Stimulated activated CD8-positive, alpha-beta memory T cell treated with anti-CD3 and anti-CD28 coated beads, Interleukin-12 subunit alpha, Interleukin-12 subunit beta, amount 100 ng/mL, for 4 hours (primary cell): ENCODE measurements at places on chromosomes 6 and 20.
A peak's percentile ranks its signal among the peaks of the same experiment; 100 is the strongest.

GRCh38 chr20:3753098-3753497, 14.5 kb downstream of the ADISSP start:
- peak; percentile 10 for DNase-seq

- DNase-seq: no peak
Measured at GRCh38 chr20:4782378-4782772, 60.7 kb downstream of the PRND start.

DNA sequence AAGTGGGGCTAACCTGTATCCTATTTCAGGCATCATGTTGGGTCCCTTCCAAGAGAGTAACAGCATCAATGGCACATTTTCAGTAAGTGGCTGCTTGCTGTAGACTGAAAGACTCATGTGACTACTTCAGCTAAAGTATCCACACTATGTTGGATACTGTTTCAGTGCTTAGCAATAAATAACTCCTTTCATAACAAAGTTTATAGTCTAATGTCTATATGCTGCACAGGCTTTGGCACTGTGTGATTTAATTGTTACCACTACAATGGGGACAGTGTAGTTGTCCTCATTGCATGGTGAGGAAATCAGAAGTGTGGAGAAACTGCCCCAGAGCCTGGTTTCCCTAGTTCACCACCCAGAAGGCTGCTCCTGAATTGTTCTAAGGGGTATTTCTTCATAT, 318.0 kb upstream of the PTCHD4 start:
- DNase-seq: no peak

DNA sequence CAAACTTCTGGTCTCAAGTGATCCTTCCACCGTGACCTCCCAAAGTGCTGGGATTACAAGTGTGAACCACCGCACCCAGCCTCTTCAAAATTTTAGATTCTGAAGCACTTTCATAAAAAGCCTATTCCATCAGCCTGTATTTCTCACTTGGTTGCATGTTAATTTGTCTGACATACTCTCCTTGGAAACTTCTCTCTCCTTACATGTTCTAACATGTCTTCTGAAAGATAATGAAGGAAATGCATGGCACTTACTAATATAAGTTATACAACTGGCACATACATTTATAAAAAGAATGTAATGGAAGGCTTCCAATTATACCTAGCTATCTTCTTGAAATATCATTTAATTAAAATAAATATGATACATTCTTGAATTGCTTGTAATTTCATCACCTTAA, 597.5 kb downstream of the TBC1D32 start:
- DNase-seq: no peak

GRCh38 chr6:109348226-109348625, 34.0 kb downstream of the CD164 start:
- no peak for DNase-seq

DNA sequence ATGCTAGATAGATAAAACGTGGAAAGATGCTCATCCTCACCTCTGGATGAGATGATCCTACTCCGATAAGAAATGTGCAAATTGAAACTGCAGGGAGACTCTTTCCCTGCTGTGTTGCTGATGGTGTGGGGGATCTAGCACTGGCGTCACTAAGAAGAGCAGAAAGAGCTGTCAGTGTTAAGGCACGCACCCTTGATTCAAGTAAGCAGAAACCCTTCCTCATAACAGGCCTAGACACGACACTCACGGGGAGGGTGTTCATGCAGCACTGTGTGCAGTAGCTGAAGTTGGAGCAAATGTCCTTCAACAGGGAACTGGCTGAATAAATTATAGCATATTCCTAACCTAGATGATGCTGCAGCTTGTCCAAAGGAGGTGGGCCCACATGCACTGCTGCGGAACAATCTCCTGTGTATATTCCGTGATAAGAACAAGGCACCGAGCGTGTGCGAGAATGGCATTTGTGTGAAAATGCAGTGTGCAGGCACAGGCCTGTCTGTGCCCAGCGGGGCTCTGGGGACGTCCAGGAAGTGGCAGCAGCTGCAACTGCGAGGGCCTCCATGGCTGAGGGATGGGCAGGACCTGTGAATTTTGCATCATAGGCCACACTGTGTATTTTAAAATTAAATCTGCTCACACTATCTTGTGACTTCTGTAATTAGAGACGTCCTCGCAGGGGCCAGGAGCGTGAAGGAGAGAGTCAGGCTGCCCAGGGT, 64.0 kb downstream of the TCP11 start:
- no peak for DNase-seq

DNA sequence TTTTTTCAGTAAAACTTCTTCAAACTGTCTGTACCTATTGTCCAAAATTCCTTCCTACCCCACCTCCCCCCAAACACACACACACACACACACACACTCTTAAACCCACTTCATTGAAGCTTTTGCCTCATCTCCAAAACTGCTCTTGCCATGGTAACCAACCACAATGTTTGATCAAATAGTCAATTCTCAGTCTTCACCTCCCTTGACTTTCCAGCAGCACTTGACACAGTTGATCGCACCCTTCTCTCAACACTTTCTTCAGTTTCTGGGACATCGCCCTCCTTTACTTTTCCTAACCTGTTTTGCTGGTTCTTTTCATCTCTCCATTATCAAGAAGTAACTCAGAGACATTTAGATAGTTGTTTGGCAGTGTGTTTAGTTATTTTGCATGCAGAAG, 71.5 kb upstream of the COL21A1 start:
- DNase-seq: no peak

GRCh38 chr6:129882510-129883023, 21.5 kb upstream of the TMEM244 start:
- DNase-seq: no peak

GRCh38 chr6:135087803-135088202, 33.2 kb upstream of the HBS1L start:
- no peak for DNase-seq

DNA sequence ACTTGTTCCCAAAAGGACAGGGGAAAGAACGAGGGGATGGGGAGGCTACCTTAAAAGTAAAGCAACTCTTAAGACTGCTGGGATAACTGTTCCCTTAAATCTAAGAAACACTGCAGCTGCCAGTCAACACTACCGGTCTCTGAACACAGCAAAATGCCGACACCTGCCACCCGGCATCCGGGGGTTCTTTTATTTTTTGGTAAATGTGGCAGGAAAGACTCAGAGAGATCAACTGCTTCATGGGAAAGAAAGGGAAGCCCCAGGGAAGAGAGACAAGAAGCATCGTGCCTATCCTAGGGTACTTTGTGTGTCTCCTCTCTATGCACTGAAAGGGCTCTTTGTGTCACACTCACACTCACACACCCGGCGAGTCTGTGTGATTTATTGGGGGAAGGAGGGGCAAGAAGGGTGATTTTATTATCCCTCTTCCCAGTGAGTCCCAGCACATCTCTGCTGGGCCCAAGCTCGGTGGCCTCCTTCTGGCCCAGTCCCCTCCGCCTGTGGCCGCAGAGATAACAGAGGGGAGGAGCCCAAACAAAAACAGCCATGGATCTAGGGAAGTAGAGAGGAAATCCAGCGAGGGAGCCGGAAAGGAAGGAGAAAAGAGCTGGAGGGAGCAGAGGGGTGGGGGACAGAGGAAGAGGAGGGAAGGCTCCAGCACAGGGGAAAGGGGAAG, 1.4 kb downstream of the FYN start:
- no peak for DNase-seq

GRCh38 chr6:140697585-140697984, 1323.1 kb upstream of the CITED2 start:
- no peak for DNase-seq

GRCh38 chr6:40444811-40445210, 142.4 kb downstream of the LRFN2 start:
- DNase-seq: no peak

GRCh38 chr6:115717062-115717461, 343.6 kb downstream of the FRK start:
- no peak for DNase-seq

GRCh38 chr6:44105146-44105545, 22.1 kb downstream of the MRPL14 start:
- no peak for DNase-seq

DNA sequence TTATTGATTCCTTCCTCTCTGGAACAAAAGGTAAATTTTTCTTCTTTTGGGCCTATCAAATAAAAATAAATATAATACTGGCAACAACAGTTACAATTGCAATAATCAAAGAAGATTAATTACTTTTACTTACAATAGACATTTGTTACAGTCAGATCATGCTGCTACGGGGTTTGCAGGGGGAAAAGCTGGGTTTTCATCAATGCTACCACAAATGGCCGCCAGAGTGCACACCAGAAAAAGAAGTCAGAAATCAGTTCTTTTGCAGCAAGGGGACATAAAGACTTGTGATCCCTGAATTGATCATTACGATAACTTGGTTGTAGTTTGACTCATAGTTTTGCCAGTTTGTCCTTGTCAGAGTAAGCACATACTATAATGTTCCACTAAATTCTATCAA, 714.5 kb upstream of the EYS start:
- no peak for DNase-seq
